Thoracic aorta (tissue), 2 donors: ENCODE measurements at places on chromosomes 5 and 9. TPM values are rescaled to one million over a fixed set of nuclear protein-coding genes. Genes with fewer than 3 reads are reported as not detected.

- DNase-seq: no peak
Measured at GRCh38 chr5:104635227-104635626, 1072.6 kb upstream of the NUDT12 start.

GRCh38 chr5:78605611-78606010, 43.0 kb downstream of the LHFPL2 start:
- no peak for DNase-seq

The BTNL8 gene
- total RNA-seq: not detected

DNA sequence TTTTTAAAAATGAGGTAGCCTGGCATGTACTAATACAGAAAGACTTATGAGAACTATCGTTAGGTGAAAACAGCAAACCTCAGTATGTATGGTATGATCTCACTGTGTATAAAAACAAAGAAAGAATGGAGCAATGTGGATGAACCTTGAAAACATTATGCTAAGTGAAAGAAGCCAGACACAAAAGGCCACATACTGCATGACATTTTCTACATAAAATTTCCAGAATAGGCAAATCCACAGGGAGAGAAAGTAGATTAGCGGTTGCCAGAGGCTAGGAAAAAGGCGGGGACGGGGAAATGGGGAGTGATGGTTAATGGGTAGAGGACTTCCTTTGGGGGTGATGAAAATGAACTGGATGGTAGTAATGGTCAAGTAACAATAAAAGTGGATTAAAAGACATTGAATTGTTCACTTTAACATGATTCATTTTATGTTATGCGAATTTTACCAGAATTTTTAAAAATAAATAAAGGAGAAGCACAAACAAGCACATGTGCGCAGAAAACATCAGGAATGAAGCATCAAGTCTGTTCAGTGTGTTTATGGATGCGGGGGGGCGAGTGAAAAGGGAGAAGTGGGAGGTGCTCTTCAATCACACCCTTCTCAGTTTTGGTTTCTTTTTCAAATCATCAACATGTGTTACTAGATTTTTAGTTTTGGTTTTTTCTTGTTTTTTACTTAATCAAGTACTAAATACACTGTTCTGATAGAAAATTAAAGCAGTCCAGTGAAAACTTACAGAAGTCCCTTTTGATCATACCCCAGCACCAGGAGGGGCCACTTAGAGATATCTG, 16.3 kb downstream of the ROR2 start:
- DNase-seq: no peak

The PCDHA7 gene
- 0.54 TPM for total RNA-seq

The SHOC1 gene
- not detected for total RNA-seq

- no peak for DNase-seq
Measured at GRCh38 chr5:165188556-165189175, 1683.2 kb downstream of the MAT2B start.

DNA sequence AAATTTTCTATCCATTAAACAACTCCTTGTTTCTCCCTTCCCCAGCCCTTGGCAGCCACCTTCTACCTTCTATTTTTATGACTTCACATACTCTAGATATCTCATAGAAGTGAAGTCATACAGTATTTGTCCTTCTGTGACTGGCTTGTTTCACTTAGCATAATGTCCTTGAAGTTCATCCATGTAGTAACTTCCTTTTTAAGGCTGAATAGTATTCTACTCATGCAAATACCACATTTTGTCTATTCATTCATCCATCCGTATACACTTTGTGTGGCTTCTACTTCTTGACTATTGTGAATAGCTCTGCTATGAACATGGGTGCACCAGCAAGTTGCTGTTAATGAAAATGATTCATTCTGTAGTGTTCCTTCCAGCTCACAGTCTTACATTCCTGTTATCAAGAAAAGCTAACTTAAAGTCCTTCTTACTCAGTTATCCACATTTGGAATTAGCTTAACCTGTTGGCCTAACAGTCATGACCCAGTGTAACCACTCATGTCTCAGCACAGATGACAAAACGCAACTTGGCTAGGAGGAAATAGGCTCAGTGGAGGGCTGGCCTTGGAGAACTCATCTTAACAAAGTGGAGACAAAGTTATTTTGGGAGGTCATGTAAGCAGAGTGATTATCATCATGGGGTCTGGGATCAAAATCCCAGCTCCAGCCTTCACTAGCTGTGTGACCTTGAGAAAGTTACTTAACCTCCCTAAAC, 129.7 kb upstream of the MAP3K1 start:
- DNase-seq: no peak

GRCh38 chr9:96441798-96442445, 8.0 kb upstream of the HABP4 start:
- DNase-seq: no peak

DNA sequence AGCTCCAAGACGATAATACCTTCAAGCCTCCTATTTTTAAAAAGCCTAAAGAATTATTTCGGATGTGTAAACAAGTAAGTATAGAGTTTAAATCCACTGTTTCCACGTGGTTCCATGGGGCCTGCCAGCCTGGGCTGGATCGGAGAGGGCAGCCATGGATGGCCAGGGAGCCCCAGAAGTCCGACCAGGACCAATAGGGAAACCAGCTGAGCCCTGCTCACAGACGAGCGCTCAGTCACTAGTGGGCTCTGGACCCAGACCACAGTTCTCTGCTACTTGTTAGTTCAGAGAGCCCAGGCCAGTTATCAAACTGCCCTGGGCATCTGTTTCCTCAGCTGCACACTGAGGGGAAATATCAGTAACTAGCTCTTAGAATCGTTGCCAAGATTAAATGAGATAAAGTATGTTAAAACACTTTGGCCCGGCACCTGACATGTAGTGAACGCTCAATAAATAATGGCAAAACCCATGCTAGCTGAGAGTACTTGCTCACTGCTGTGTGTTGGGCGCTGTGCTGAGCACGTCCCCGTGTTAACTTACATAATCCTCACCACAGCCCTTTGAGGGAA, 124.8 kb downstream of the RGS3 start:
- no peak for DNase-seq

The SLC23A1 gene
- total RNA-seq: not detected

GRCh38 chr5:58258984-58259684, 200.8 kb downstream of the PLK2 start:
- DNase-seq: no peak

DNA sequence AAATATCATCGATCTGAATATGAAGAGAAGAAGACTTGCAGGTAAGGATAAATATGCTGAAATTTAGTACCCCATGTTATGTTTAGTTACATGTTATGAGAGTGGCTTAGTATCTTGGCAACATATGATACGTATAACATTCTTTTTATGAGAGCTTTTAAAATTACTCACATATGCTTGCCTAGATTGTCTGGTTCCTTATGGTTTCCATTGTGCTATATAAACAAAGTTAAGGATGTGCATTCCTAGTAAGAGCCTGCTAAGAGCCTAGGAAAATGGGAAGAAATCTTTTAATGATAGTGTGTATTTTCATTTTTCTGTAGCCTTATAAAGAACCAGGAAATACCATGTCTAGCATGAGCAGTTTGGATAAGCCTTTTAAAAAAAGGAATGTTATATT, 112.0 kb upstream of the KCNN2 start:
- DNase-seq: no peak
